ENCODE measurements at places on chromosomes 12 and 14.

- no peak for DNase-seq
Measured at GRCh38 chr12:662566-663292, 516 bp downstream of the NINJ2 start.

DNA sequence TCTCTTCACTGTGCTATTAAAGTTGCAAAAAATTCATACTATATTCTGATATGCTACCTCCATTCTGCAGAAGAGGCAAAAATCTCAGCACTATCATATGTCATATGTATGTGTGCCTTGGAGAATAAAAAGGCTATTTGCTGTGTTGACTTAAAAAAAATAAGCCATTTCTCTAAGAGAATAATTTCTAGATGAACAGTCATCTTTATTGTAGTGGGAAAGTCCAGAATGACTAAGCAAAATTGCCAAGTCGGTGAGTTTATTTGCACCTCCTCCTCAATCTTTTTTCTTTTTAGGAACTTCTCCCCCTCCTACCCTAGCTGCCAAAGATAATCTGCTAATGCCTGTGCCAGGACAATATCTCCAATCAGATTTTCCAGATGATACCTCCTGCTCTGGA is 353.8 kb upstream of the FAR2 start:
- DNase-seq = no peak

GRCh38 chr12:77575376-77575919 is 255.2 kb upstream of the NAV3 start:
- DNase-seq = no peak

- no peak for DNase-seq
Measured at GRCh38 chr12:116066381-116067230, 210.9 kb downstream of the MED13L start.

GRCh38 chr14:49221316-49221715 is 364.9 kb downstream of the RPS29 start:
- DNase-seq = no peak

DNA sequence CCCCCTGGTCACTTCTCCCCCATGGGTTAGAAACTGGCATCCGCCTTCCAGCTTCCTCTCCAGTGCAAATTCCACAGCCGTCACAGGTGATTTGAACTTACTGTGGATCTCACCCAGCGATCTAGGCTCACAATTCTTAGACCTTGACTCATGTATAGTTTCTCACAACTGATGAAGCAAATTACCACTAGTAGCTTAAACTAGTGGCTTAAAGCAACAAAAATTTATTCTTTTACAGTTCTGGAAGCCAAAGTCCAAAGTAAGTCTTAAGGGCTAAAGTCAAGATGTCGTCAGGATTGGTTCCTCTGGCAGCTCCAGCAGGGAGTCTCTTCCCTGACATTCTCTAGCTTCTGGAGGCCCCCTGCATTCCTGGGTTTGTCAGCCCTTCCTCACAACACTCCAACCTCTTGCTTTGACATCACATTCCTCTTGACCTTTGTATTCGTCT is 117.4 kb downstream of the KTN1 start:
- DNase-seq = no peak

GRCh38 chr14:59811815-59812214 is 58.8 kb downstream of the RTN1 start:
- no peak for DNase-seq

DNA sequence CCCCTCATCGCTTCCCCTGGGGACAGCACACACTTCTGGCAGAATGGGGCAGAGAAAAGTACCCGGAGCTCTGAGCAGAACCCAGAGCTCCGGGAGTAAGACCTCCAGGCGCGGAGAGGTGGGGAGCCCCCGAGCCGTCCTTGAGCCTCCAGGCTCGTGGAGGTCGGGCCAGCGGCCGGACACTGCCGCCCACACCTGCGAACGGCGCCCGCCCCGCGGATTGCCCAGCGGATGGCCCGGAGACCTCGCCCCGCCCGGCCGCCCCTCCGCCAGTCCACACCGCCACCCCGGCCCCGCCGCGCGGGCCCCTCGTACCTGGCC is 344 bp downstream of the SPTLC2 start:
- DNase-seq = peak; percentile 19

- no peak for DNase-seq
Measured at GRCh38 chr12:77548797-77549196, 281.9 kb upstream of the NAV3 start.

DNA sequence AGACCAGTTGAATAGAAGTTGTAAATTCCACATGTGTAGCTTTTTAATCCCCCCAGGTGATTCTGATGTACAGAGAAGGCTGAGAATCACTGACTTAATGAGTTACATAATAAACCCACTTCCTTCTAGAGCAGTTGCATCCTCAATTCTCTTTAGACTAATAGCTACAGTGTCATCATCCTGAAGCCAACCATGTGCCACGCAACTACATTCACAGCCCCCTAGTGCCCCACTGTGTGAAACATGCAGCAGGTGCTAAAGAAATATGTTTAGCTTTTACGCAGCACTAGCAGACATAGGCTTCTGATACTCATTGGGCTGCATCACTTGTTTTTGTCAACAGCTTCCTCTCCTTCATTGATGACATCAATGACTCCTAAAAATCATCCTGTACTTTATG is 1168.3 kb downstream of the BCL11B start:
- no peak for DNase-seq

GRCh38 chr14:67526676-67527459 is 6.2 kb upstream of the PLEKHH1 start:
- DNase-seq = no peak

- DNase-seq = no peak
Measured at GRCh38 chr14:48849741-48850322, 736.3 kb downstream of the RPS29 start.

DNA sequence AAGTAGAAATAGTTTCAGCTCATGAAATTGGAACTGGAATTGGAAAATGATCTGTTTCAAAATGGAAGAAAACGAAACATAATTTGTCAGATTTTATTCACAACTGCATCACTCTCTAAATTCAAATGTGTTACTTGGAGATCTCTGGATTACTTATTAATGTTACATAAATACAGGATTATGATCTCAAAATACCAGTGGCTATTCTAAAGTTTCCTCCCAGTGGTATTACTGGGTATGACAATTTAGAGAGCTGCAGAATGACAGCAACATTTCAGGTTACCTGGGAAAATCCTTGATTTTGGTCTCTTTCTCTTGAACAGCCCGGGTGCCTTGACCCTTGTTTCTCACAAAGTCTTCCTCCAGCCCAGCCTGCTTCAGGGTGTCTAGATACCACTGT is 14.2 kb downstream of the FAM161B start:
- no peak for DNase-seq
